Astrocyte of the spinal cord (primary cell): ENCODE measurements at places on chromosomes 5 and 9.

- no peak for DNase-seq
These were observed 45.6 kb downstream of the CFAP90 start for GRCh38 chr5:7805379-7805778.

- peak; percentile 57 for DNase-seq
These were observed at the start of gene RECK for GRCh38 chr9:36036780-36037548. RECK (plus strand) TSS chr9:36036913; CDS start chr9:36036999, 86 bp downstream.

DNA sequence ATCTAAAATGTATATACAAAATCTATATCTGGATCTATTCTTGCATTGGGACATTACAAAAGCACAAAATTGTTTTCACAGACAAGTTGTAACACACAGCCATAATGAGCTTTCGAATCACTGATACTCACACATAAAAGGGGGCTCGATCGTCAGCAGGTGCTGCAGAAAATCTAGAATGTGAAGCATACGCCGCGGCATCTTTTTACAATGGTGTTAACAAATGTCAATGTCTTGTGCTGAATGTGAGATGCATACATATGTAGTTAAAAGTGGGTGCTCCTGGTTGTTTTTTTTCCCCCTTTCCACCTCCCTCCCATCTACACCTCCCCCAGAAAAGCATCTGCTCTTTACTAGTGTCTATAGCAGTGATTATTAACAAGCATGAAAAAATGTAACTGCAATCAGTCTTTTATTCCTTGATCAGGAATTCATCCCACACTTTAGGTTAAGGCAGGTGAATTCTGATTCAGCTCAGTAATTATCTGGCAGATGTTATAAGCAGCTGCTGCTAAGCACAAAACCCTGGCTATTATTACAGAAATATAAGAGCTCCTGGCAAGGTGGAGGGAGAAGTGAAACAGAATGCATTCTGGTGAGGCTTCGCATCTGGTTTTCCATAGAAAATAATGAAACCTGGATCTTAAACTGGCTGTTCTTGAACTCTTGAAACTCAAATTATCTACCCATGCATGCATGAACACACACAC lies 114.1 kb downstream of the MPDZ start:
- no peak for DNase-seq

DNA sequence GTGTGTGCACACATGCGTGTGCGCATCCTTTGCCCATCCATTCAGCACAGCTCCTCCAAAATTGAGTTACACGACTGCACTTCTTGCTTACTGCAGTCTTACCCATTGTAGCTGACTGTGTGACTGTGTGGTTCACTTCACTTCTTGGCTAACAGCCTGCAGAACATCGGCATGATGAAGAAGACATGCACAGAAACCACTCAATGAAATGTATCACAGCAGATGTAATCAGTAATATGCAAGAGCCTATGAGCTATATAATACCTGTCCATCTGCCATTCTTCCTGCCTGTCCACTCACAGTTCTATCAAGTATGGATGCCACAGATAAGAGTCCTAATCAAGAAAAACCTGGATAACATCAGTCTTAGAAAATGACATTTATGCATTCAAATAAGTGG lies 83.9 kb downstream of the TRPM3 start:
- no peak for DNase-seq

DNA sequence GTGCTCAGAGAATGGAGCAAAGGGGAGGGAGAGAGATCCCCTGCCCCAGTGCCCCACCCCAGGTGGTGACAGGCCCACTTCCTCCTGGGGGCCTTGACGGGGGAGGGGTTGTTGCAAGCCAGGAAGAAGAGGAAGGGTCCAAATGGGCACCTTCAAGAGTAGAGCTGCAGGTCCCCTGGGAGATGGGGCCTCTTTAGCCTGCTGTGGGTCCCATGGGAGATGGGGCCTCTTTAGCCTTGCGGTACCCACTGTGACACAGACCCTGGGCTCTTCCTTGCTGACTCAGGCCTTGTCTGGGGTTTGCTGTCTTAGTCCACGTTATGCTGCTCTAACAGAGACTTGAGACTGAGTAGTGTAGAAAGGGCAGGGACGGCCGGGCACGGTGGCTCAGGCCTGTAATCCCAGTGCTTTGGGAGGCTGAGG lies 9.6 kb upstream of the TOR4A start:
- DNase-seq: no peak

- peak; percentile 30 for DNase-seq
These were observed 184.3 kb downstream of the CTNND2 start for GRCh38 chr5:11719888-11720481.

- peak; percentile 36 for DNase-seq
These were observed 19.3 kb downstream of the RASEF start for GRCh38 chr9:83043597-83043996.
